ENCODE measurements at places on chromosomes 13 and 19.

DNA sequence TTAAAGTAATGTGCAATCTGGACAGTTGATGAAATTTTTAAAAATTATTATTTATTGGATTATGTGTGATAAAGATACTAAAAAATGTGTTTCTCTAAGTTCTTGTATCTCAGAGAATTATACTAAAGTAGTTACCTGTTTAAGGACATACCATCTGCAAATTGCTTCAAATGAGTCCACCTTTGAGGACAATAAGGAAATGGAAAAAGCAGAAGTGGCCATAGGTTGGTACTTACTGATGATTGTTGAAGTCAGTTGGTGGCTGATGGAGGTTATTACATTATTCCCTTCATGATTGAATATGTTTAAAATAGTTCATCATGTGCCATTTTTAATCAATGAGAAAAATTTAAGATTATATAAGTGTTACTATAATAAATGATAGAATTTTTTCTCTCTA lies 367.0 kb downstream of the MYO16 start:
- no peak for DNase-seq

DNA sequence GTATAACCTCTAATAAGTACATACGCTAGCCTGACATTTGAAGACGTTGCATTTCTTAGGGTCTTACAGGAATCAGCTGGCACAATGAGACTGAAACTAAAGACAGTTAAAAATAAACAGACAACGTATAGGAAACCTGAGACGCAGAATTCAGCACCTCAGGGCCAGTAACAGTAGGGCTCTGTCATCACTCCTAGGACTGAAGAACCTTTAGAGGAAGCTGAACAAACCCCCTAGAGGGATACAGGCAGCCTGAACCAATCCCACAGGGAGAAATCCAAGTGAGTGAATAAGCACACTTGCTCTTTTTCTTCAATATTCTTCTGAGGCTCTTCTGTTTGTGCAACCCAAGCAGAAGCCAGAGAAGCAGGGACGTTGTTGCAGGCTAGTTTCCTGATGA lies 53.9 kb upstream of the KLHL1 start:
- no peak for DNase-seq

DNA sequence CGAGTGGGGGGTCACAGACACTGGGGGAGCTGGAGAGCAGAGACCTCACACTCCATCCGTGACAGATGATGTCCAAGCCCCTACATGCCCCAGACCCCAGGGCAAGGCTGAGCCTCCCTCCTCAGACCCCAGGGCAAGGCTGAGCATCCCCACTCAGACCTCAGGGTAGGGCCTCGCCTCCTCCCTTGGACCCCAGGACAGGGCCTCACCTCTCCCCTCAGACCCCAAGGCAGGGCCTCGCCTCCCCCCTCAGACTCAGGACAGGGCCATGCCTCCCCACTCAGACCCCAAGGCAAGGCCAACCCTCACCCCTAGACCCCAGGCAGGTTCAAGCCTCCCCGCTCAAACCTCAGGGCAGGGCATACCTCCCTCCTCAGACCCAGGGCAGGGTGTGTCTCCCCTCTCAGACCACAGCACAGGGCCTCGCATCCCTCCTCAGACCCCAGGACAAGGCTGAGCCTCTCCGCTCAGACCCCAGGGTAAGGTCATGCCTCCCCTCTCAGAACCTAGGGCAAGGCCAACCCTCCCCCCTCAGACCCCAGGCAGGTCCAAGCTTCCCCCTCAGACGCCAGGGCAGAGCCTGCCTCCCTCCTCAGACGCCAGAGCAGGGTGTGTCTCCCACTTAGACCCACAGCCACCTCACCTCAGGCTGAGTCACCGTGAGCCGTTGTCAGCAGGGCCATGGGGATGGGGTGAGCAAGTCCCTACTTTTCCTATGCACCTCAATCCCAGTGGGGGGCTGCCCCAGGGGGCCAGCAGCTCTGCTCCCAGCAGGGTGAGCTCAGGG lies 1.7 kb upstream of the S1PR4 start:
- DNase-seq = no peak

GRCh38 chr13:108933061-108933460 lies 303.6 kb downstream of the MYO16 start:
- no peak for DNase-seq

DNA sequence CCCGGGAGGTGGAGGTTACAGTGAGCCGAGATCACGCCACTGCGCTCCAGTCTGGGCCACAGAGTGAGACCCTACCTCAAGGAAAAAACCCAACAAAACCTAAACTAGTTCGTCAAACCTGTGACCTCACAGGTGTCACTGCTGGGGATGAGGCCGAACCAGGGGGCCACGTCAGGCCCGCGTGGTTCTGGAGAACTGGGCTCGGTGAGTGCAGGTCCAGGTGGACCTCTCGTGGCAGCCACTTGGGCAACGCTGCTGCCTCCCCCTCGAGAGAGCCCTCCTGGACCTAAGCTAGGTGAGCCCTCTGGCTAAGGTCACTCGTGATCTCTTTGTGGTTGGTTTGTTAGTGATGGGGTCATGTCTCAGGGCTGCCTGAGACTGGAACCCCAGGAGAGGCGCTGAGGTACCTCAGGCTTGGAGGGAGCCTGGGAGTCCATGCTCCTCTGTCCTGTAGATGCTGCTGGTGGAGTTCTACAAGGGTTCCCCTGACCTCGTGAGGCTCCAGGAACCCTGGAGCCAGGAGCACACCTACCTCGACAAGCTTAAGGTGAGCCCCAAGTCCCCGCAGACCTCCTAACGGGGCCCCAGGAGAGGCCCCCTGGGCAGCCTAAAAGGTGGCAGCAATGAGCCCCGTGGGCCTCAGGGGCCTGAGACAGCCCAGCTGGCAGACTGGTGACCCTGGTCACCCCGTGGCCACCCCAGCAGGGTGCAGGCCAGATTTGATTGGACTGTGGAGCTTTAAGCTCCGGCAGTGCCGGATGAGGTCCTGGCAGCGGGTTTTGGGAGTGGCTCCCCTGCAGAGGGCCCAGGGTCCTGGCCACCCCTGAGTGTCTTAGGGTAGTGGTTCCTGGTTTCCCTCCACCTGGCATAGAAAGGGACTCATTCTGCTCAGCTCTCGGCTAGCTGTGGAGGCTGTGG lies 15.6 kb downstream of the MPND start:
- no peak for DNase-seq

Measured in esophagus squamous epithelium (tissue), 5 donors.